ENCODE measurements at places on chromosomes 3 and 15. TPM values are rescaled to one million over a fixed set of nuclear protein-coding genes. Genes with fewer than 3 reads are reported as not detected.

DNA sequence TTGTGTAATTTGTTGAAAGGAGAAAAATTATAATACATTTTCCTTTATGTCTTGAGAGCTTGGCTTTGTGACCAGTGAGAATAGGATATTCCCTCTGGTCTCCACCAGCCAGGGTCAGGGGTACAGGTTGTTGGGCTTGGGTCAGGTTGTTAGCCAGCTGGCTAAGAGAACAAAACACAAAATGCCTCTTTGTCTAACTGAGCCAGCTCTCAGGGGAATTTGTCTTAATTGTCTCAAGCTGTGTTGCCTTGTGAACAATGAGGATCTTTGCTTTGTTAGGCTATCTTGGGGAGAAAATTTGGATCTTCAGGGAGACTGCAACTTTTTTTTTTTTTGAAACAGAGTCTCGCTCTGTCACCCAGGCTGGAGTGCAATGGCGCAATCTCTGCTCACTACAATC is 17.7 kb upstream of the GK5 start:
- no peak for DNase-seq

The DLEC1 gene
- not detected for total RNA-seq

- DNase-seq = no peak
These were observed 11.9 kb downstream of the SMAD6 start for GRCh38 chr15:66713843-66714508.

The CLDN11 gene
- total RNA-seq = 32.3 TPM

DNA sequence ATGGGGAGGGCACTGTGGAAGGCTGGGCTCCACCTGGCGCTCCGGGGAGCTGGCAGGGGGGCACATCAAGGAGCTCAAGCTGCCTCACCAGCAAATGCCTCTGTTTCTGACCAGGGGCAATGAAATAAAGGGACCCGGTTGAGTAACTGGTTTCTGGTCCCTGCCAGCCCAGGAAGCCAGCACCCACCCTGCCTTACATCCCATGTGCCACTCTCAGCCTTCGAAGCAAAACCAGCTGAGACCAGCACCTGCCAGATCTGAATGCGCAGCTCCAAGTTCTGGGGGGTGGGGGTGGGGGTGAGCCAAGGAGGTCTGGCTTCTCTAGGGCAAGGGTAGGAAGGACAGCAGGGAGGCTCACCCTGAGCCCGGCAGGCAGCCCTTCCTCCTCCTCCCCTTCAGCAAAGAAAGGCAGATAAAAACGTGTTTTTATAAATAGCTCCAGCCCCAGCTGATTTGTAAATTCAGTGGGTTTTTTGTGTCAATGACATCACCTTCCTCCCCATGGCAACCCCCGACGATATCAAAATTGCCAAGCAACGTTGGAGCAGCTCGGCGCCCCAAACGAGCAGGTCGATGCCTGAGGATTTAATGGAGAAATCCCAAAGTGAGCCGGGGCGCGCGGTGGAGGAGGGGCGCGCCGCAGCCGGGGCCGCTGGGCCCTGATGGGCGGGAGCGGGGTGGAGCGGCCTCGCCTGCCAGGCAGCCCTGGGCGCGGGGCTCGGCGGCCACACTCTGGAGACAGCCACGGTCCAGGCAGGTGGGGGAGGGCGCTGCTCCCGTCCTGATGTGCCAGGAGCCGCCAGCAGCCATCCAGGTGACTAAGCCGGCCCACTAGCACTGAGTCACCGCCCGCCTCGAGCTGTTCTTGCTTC is at the start of gene PAK6:
Gene PAK6 (plus strand): TSS at position 532 of the 872 bp plus-strand sequence. CDS start 25,723 bp downstream, outside the sequence.
- peak; percentile 77 for DNase-seq

DNA sequence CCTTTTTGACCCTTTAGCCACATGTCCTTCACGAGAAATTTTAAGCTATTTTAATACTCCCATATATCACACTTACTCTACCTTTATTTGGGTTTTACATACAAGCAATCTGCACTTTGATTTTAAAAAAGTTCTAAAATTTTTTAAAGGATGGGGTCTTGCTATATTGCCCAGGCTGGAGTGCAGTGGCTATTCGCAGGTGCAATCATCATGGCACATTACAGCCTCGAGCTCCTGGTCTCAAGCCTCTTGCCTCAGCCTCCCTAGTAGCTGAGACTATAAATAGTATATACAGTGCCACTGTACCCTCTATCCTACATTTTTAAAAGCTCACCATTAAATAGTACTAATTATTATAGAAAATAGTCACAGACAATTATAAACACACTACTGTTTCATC is 29.9 kb downstream of the NIT2 start:
- DNase-seq = no peak

DNA sequence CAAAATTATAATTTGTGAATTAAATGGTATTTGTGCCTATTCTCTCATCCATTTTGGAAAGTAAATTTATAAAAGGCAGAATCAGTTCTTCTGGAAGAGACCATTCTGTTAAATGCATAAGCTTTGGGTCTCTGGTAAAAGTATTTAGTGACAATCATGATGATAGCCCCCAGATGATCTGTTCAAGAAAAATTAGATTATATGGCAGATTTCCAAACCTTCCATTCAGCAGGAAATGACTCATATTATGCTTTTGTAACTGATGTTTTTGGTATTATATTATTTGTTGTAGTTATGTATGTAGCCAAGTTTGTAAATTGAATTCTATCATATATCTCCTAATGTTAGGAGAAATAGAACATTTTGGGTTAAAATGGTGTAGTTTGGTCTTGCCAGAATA is 340.8 kb upstream of the DPH6 start:
- peak; percentile 17 for DNase-seq

The GPR156 gene
- total RNA-seq = 0.24 TPM

GRCh38 chr15:78938658-78939488 is 6.0 kb downstream of the CTSH start:
- no peak for DNase-seq

The SERPINI2 gene
- not detected for total RNA-seq

The ISLR2 gene
- total RNA-seq = 1.8 TPM

The SYNM gene
- 7.3 TPM for total RNA-seq

The PDHB gene
- total RNA-seq = 242 TPM

The CCDC33 gene
- 1.1 TPM for total RNA-seq

- DNase-seq = no peak
These were observed 27.0 kb downstream of the CADM2 start for GRCh38 chr3:84985795-84986194.

- DNase-seq = no peak
These were observed 161.8 kb upstream of the CBLB start for GRCh38 chr3:106030627-106030963.

The IL17RD gene
- 8.8 TPM for total RNA-seq

The P2RY14 gene
- not detected for total RNA-seq

DNA sequence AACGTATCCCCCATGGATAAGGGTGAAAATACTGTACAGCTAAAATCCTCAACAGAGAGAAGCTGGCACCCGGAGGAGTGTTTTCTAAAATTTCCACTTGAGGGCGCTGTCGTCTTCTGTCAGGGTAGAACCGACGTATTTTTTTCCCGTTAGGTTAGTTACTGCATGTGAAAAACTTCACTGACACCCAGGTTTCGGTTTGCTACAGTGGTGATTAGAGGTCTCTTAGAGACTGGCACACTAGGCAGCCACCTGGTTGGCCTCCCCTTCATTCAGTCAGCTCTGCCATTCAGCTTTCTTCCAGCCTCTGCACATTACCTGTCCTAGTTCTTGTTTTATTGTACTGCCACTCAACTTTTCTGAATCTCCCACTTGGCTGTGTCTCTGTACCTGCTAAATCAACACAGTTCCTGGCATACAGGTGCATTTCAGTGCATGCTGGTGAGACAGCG is 18.4 kb downstream of the CCK start:
- peak; percentile 72 for DNase-seq

The MANF gene
- total RNA-seq = 200 TPM

DNA sequence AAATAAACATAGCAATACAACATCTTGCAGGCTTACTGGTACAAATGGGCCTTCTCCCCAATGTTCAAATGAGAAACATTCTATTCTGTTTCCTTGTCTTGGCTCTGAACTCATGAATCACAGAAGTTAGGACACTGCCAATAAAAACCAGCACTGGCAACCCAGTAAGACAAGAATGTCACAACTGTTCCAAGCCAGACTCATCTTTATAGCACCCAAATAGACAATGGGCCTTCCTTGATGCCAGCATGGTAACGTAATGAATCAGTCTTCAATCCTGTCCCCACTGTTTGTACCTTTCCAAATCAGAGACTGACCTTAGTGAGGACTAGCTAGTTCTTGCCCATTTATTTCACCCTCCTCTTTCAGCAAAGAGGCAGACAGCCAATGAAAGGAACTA is 14.1 kb upstream of the RPS17 start:
- DNase-seq = no peak

DNA sequence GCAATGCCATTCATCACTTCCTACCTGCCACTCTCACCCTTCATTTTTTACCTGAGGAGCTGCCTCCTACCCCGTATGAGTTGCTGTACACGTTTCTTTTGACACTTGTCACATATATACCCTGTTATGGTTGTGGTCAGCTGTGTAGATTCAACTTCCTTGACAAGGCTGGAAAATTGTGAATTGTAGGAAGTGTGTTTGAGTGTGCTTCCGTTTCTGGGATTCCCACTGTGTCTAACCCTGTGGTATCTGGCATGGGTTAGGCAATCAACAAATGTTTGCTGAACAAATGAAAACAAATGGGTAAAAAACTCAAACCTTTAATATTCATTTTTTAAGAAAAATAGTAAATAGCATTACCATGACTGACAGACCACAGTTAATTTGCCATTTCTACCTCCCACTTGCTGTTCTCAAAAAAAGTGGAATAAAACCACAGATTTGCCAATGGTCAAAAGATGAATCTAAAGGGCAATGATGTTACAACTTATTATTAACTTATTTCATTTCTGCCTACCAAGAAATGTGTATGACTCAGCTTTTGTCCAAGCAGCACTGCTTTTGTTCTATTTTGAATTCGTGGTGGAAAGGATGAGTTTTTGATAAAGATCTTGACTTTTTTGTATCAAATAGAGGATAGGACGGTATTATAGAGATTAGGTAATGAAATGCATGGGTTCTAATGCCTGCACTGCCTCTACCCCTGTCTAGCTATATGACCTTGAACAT is 404.6 kb downstream of the LPP start:
- DNase-seq = no peak

DNA sequence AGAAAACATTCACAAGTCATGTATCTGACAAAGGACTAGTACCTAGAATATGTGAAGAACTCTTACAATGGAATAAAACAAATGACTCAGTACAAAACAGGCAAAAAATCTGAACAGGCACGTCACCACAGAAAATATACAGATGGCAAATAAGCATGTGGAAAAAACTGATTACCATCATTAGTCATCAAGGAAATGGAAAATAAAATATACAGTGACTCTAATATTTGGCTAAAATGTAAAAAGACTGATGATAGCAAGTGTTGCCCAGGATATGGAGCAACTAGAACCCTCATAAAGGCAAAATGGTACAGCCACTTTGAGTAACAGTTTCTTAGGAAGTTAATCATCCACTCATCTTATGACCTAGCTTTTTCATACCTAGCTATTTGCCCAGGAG is 95.8 kb upstream of the ABHD17C start:
- DNase-seq = peak; percentile 71

DNA sequence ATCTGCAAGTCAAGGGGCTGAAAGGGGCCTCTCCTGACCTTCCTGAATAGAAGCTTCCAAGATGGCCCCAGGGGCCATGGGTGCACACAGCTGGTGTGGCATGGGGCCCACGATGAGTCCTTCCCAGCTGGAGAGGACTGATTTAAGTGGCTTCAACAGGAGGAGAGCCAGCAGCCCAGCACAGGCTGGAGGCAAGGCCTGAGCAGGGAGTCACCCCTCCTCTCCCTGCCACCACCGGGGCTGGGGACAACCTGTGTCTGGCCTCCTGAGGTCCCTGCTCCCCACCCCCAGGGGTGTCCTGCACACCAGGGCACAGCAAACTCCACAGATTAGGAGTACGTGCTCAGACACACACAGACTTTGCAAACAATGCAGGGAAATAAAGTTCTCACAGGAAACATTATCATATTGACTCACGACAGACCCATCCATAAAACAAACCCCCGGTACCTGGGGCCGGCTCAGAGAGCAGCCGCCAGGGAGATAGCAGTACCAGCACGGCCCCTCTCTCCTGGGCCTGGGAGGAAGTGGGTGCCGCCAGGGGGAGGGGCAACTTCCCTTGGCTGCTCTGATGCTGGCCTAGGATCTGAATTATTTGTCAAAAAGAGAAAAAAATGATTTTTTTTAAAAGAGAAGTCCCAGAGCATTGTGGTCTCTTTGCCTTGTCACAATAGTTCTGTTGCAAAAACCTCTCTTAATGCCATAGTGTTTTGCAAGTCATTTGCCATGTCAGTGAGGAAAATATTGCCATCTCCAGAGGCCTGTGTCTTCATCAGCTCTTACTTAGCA is 21.9 kb upstream of the TSEN2 start:
- DNase-seq = peak; percentile 72

GRCh38 chr3:64578797-64579196 is 109.0 kb downstream of the ADAMTS9 start:
- DNase-seq = no peak

- DNase-seq = no peak
These were observed 10.7 kb downstream of the B2M start for GRCh38 chr15:44722011-44722410.

The ACTRT3 gene
- total RNA-seq = 1.6 TPM

DNA sequence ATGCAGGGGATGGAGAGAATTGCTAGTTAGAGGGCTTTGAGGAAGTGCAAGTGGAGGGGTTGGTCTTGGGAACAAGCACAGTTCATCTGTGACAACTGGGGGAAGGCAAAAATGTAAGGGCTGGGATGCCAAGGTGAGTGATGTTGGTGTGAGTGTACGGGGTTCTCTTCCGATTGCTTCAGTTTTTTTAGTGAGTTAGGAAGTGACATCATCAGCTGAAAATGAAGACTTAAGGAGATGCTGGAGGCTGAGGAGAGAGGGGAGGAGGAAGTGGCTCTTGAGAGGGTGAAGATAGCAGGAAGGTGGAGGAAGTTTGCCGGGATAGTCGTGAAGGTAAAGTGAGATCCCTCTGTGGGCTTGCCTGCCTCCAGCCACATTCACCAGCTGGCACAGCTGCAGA is 12.7 kb downstream of the TICRR start:
- no peak for DNase-seq

The BCL2A1 gene
- 3.0 TPM for total RNA-seq

DNA sequence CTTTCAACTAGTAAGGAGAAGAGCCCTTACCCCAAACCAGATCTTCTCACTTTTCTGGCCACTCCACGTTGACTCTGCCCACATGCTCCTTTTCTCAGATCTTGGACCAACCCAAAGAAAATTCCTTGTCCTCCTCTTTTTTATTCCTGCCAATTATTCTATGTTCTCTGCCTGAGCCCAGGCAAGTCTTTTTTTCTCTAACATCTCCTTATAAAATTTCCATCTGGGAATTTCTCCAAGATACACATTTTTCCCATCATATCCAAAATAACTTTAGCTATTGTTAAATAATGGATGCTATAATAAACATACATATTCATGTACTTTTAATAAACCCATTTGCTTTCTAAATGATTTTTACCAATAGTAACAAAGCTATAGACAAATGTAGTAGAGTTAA is 726.0 kb upstream of the ZNF385D start:
- DNase-seq = no peak

The EPHB3 gene
- total RNA-seq = 5.5 TPM

GRCh38 chr3:16761571-16761970 is 123.2 kb upstream of the PLCL2 start:
- no peak for DNase-seq

GRCh38 chr15:58724466-58724865 is 25.0 kb downstream of the ADAM10 start:
- DNase-seq = no peak

The TEX55 gene
- total RNA-seq = not detected

- DNase-seq = peak; percentile 47
These were observed 449 bp downstream of the RAF1 start for GRCh38 chr3:12663401-12663935.

The GOLGA8S gene
- total RNA-seq = 0.48 TPM

All from RPMI7951 (cell line).